Stimulated activated CD8-positive, alpha-beta memory T cell treated with anti-CD3 and anti-CD28 coated beads, Interleukin-7, amount 100 ng/mL, for 1 hour (primary cell): ENCODE measurements at places on chromosomes 5 and 9.

DNA sequence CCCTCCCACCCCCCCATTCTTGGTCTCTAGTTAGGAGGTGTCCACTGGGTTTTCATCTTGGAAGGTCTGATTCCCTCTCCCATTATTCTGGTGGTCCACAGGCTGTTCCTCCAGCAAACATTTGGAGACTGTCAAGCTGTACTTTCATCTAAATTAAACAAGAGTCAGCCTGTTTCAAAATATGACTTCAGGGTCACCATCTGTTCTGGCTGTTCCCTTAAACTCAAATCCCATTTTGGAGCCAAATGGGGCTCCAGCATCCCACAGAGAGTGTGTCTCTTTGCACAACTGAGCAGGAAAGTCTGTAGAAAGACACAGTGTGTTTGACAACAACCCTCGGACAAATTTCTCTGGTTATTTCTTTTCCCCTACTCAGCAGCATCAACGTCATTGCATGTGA, 20.5 kb downstream of the COL15A1 start:
- no peak for DNase-seq

- no peak for DNase-seq
Measured at GRCh38 chr5:179224741-179225140, 120.5 kb downstream of the ADAMTS2 start.

DNA sequence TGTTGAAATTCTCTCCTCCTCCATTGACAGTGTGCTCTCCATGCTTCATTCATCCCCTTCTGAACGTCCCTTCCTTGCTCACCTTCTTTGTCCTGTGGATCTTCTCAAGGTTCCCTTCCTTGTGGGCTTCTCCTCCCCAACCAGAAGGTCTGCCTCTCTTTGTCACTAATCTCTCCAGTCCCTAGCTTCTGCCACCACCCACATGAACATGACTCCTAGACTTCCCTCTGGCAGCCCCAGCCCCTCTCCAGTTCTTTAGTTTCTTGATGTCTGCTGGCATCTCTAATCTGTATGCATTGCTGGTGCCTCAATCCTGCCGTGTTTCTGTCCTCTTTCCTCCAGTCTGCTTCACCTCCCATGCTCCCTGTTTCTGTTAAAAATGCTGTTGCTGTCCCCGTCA, 79.3 kb downstream of the ARHGAP26 start:
- no peak for DNase-seq

DNA sequence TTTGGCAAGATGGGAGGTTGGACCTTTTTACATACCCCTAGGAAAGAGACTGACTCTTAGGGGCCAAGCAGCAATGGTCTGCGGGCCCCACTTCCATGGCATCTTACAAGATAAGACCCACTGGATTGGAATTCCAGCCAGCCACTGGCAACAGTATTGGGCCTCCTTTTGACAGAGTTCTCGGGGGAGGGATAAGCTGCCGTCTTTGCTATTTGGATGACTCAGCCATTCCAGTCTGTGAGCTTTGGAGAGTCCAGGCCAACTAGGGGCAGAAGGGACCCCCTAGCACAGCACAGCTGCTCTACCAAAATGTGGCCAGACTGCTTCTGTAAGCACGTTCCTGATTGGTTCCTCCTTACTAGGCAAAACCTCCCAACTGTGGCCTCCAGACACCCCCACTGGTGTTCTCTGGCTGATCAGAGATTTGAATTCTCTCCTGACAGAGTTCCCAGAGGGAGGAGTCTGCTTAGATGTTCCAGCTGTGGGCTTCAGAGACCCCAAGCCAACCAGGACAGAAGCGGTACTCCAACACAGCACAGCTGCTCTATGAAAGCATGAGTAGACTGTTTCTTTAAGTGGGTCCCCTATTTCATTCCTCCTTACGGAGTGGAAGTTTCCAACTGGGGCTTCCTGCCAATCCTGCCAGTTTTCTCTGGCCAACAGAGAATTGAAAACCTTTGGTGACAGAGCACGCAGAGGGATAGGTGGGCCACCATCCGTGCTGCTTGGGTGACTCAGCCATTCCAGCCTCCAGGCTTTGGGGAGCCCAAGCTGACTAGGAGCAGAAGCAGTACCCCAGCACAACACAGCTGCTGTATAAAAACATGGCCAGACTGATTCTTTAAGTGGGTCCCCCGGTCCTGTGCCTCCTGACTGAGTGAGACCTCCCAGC, 672.1 kb upstream of the RIOK2 start:
- DNase-seq: no peak

DNA sequence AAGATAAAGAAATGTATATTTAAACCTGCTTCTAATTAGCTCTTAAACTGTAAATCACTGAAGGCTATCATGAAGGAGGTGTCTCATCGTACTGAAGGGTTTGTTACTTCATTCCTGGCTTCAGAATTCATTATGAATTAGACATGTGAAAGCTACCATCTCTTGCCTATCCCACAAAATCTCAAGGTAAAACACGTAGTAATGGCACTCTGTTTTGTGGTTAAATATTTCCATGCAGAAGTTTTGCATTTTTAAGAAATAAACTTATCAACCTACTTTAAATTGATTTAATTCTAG, 490.7 kb upstream of the NUDT12 start:
- DNase-seq: no peak

DNA sequence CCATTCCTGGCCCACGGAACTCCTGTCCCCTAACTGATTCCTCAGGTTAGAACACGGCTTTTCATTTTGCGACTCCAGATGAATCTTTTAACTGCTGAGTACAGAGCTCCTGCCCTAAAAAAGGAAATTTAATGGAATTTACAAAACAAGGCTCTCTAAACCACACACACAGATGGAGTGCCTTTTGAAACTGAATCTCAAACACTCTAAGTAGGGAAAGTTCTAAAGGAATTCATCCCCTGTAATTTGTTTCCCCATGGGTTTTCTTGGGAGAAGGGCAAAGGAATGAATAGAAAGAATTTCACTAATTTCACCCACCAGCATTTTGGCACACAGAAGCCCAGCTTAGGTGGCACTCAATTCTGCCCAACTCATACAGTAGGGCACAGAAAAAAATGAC, 106.5 kb downstream of the THBS4 start:
- no peak for DNase-seq

DNA sequence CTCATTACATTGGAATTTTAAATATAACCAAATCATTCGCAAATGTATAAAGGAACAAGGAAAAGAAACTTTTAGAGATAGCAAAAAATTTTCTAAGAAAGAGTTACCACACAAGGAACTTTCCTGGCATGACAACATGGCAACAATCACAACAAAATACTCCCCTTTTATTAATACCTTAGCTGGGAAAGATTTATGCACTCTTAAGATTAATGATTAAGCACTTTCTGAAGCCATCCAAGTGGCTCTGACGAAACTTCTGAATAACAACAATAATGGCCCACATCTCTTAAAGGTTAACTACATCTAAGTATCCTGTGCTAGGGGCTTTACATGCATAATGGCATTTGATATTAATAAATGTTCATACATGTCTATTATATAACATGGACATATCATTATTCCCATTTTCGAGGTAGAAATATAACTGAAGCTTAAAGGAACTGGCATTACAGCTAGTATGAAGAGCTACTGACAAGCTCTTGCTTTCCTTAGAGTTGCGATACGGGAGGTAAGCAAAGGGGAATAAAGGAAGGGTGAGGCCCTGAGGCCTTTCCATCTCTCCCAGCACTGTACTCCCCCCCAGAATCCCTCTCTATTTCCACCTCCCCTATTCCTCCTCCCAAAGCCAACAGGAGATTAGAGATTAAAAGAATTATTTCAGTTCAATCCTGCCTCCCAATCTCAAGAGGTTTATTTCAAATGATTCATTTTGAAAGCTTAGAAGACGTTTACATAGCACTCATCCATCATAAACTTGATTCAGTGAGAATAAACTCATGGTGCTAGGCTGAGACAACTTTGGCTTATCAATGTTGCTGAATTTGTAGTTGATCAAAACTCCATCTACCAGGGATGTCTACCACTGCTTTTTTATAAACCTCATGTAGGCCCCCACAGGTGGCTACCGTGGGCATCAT, 9.6 kb downstream of the MTMR12 start:
- no peak for DNase-seq

GRCh38 chr5:135130261-135131215, 96.5 kb upstream of the PITX1 start:
- DNase-seq: no peak

DNA sequence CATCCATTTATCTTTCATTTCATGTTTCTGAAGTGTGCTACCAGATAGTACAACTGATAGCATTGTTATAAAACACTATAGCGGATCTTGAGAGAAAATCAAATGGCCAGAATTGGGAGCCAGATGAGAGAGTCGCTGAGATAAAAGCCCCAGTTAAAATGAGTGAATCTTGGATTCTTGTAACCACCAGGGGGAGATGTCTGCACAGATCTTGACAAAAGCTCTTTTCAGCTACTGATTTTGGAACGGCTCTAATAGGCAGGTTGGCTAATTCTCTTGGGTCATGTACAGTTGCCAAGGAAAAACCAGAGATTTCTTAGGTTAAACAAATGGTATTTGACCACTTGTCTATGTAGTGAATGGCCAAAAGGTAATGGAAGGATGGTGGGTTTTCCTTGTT, 21.7 kb downstream of the F2RL2 start:
- DNase-seq: no peak

GRCh38 chr9:95809686-95810085, 65.8 kb upstream of the ERCC6L2 start:
- no peak for DNase-seq

DNA sequence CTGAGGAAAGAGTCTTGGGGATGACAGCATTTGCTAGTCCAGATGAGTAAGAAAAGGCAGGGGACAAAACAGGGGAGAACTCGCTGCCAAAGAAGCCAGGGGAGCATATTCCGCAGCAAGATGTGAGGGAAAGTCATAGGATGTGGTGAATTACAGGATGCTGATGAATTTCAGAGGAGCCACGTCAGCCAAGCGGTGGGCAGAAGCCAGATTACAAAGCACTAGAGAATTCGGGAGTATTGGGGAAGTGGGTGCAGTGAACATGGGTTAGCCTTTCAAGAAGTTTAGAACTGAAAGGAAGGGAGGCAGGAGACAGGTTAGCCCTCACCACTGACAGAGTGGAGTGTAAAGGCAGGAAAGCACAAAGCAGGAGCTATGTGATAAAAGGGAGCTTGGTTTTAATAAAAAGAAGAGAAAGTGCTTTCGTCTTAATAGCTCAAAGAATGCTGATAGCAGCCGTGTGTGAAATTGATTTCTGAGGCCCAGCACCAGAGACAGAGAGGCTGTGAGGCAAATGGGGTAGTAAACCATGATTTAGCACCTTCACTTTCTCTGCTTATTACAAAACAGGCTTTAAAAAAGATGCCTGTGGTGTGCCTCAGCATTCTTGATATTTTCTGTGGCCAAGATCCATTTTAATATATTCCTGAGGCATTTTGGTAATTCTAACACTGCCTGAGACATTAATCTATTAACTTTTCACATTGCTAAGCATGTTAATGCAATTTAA, 16.9 kb downstream of the ADAMTSL1 start:
- DNase-seq: no peak

DNA sequence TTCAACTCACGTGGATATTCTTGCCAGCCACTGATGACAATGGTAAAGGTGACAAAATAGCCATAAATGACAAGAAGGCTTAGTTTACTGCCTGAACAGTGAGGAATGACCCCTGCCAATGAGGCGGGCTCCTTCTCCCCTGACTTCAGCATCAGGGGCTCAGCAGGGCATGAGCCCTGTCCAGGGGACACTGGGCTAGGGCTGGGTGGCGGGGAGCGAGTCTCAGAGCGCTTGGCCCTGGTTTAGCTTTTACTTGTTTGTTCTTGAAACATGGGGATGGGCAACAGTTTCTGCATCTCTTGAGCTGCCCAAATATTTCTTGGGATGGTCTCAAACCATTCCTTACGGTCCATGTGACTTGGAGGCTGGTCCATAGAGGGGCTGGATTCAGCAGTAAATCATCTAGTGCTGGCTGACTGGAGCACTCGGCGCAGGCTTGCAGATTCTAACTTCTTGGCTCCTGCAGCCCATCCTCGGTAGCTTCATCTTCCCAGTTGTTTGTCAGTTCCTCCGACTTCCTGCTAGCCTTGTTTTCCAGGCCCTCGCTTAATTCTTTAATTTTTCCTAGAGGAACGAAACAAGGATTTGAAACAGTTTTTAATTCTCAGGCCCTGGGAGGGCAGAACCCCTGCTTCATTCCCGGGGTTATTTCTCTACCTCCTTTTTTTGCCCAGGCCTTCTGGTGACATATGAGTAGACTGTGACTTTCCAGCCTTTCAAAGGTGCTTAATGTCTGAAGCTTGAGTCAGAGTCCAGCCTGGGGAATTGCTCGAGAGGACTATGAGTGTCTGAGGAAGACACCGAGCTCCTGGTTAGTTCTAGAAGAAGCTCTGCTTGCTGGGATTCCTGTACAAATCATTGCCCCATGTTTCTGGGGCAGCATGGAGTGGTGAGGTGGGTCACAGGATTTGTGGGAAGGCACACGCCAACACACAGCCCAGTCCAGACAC, 4.5 kb upstream of the HMCN2 start:
- no peak for DNase-seq

GRCh38 chr9:115165233-115165632, 47.3 kb upstream of the TNC start:
- no peak for DNase-seq

- no peak for DNase-seq
Measured at GRCh38 chr5:143431789-143432188, 28.3 kb upstream of the NR3C1 start.

DNA sequence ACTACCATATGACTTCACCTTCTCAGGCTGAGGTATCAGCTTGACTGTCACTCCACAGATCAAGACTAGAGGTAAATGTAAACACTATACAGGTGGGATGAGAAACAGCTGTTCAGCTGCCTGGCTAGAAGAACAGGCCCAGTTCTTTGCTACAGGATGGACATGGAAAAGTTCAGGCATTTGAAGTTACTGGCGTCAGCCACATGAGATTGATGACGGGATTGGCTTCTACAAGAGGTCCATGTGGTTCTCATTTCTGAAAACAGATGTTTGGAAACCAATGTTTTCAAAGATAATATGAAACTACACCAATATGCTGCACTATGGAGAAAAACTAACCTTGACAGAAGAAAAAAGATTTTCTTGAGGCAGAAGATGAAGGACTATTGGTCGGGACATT, 324.1 kb downstream of the CDH10 start:
- DNase-seq: no peak
